ENCODE measurements at places on chromosomes 16 and 17.

GRCh38 chr17:30495586-30495985, 18.4 kb downstream of the GOSR1 start:
- no peak for DNase-seq

- DNase-seq: no peak
Measured at GRCh38 chr16:169014-169413, 3.2 kb downstream of the HBM start.

- no peak for DNase-seq
Measured at GRCh38 chr17:61387011-61387410, 12.6 kb upstream of the TBX2 start.

DNA sequence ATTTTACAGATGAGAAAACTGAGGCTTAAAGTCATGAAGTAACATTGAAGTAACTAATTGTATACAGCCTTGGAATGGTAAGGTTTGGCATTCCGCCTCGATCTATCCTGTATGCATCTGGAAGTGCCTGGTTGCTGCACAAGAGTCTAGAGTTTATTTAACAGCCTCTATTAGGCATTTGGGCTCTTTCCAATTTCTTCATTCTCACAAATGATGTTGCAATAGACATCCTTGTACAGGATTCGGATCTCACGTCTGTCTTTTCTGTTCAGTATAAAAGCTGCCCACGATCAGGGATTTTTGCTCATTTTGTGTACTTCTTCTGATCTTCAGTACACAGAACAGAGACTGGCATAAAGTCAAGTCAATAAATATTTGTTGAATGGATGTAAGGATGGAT, 100.5 kb downstream of the AIPL1 start:
- no peak for DNase-seq

- no peak for DNase-seq
Measured at GRCh38 chr17:29256735-29257466, 10.2 kb downstream of the CRYBA1 start.

DNA sequence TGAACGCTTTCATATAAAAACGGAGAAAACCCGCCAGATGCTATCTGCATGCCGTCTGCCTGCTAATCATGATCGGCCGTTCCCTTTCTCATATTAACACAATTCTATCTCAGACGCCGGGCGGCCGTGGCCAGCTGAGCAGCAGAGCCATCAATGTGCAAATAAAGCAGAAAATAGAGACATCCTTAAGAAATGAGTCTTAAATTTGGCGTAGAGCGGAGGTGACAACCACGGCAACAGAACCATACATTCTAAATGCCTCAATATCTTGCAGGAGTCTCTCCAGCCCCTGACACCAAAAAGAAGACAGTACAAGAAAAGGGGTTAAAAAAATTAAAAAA, 2.7 kb upstream of the IRX5 start:
- DNase-seq: peak; percentile 50
